ENCODE measurements at places on chromosomes 7 and 10.

GRCh38 chr7:22111661-22112060 lies 166.0 kb upstream of the CDCA7L start:
- no peak for DNase-seq

DNA sequence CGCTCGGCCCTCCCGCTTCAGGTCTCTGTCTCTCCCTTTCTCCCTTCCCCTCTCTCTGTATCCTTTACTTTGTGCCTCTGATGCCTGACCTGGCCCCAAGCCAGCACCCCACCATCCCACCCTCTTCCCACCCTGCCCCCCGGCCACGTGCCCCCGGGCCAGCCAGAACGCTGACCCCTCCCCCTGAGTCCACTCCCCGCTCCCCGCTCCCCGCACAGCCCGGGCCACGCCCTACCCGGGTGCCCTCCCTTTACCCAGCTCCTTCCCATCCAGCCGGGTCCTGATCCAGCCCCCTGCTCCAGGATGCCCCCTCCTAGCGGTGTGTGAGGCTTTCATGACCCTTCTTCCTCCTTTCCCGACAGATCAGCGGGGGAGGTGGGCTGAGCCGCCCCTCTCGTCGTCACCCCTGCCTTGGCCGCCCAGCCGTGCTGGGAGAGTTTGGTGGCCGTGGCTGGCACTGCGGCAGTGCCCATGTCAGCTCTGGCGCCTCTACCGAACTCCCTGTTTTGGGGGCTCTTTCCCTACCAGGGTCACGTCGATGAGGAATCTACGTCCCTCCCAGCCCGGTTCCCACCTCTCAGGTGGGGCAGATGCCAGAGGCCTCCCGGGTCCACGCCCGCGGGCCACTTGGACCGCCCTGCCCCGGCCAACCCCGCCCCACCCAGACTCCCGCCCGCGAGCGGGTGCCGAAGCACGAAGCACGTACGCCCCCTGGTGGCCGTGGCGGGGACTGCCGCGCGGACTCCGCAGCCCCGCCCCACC lies 127.4 kb downstream of the UBE2H start:
- peak; percentile 68 for DNase-seq

DNA sequence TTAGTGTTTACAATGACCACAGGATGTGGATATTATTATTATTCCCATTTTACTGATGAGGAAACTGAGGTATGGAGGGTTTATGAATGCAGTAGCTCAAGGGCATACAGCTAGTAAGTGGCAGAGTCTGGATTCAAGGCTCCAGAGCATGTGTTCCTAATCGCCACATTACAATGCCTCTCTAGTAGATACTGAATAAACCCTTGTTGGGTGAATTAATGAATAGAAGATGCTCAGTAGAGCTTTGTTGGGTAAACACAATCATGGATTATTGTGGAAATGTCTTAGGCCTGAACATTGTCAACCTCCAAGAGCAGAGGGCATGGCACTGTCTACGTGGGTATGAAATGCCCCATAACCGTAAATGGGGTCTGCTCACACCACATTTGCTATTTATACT lies 545.3 kb downstream of the LRMDA start:
- DNase-seq, result no peak

GRCh38 chr10:5343561-5343960 lies 21.2 kb upstream of the UCN3 start:
- DNase-seq, result peak; percentile 2

- no peak for DNase-seq
Measured at GRCh38 chr10:82505009-82505408, 630.0 kb downstream of the NRG3 start.

DNA sequence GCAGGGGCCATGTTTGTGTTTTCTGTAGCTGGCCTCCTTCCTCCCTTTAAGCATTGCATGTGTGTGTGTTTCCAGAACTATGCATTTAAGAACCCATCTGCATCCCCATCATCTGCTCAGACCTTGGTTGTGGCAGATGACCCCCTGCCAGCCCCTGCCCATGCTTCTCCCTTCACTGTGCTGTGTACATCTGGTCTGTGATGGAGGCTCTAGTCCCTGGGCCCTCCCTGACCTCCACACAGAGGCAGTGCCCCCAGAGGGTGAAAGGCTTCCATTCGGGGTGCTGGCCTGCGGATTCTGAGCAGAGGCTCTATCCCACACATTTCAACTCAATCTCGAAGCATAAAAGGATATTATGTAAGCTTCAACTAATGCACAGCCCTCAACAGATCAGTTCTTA lies 89.4 kb downstream of the TACC2 start:
- no peak for DNase-seq

DNA sequence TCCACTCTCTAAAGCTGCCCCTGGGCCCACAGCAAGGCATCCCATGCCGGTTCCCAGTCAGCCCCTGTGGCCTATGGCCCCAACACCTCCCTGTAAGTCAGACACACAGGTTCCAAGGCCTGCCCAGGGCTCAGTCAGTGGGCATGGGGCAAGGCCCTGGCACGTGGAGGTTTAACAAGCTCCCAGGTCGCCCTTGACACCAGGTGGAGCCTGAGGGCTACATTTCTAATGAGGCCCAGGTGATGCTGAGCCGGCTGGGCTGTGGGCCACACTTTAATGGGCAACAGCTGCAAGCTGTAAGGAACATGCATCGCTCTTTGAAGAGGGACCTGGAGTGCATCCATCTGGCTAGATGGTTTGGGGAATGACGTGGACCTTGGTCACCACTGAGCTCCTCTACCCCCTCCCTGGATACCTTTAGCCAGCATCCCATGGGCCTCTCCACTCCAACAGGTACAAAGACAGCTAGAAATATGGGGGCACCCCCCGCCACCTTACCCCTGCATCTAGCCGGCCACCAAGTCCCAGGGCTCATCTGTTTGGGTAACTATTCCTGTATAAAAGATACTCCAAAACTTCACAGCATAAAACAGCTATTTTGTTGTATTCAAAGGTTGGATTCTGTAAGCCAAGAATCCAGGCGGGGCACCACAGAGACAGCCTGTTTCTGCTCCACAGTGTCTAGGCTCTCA lies 122.5 kb downstream of the OAT start:
- DNase-seq, result no peak

DNA sequence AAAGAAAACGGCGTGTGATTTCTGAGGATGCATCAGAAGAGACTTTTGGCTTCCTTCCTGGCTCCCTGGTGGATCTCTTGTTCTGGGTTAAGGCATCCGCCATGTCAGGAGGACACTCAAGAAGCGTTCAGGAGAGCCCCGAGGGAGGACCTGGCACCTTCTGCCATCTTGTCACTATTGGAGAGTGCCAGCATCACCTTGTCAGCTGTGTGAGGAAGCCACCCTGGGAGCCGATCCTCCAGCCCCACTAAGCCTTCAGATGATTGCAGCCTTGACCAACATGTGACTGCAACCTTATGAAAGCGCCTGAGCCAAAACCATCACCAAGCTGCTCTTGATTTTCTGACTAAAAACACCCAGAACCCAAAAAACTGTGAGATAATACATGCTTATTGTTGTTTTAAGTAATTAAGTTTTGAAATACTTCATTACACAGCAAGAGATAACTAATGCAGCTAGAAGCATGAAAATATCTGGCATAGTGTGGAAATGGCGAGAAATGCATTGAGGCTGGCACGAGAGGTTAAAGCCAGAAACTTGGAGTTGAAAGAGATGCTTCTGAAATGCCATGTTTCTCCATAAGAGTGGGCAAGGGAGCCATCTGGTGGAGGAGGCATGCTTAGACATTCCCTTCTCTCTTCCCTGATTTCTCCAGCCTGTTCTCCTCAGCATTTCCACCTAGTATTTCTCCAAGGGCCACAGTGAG lies 5.4 kb upstream of the ZFYVE27 start:
- DNase-seq, result peak; percentile 86

DNA sequence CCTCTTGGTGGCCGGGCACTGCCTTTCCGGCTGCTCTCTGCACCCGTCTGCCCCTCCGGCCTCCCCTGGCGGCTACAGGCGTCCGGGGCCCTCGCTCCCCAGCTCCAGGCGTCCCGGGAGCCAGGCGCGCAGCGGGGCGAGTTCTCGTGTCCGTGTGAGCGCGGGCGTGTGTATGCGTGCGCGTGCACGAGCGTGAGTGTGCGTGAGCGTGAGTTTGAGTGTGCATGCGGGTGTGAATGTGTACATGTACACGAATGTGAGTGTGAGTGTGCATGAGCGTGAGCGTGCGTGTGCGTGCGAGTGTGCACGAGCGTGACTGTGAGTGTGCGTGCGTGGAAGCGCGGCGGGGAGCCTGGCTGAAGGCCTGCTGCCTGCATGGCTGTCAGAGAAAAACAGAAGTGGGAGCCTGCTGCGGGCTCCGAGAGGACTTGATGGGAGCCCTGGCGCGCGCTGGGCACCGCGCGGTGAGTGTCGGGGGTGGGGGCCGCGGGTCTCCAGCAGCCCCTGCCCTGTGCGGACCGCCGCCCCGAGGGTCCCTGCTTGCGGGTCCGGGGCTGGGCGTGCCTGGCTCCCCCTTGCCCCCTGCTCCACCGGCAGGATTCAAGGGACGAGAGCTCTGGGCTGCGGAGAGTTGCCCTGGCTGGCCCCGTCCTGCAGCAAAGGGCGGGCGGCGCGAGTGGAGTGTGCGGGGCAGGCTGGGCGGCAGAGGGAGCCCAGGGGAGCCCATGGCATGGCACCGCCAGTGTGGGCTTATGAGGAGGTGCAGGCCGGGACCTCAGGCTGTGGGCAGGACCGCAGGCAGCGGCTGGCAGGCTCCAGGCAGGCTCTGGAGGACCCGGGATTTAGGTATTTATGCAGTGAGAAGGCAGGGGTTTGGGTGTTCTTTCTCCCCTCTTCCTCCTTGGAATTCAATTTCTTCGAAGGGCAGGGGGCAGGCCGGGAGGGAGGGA lies 75.8 kb upstream of the EN2 start:
- no peak for DNase-seq

GRCh38 chr10:1175956-1176565 lies 119.9 kb downstream of the WDR37 start:
- no peak for DNase-seq

DNA sequence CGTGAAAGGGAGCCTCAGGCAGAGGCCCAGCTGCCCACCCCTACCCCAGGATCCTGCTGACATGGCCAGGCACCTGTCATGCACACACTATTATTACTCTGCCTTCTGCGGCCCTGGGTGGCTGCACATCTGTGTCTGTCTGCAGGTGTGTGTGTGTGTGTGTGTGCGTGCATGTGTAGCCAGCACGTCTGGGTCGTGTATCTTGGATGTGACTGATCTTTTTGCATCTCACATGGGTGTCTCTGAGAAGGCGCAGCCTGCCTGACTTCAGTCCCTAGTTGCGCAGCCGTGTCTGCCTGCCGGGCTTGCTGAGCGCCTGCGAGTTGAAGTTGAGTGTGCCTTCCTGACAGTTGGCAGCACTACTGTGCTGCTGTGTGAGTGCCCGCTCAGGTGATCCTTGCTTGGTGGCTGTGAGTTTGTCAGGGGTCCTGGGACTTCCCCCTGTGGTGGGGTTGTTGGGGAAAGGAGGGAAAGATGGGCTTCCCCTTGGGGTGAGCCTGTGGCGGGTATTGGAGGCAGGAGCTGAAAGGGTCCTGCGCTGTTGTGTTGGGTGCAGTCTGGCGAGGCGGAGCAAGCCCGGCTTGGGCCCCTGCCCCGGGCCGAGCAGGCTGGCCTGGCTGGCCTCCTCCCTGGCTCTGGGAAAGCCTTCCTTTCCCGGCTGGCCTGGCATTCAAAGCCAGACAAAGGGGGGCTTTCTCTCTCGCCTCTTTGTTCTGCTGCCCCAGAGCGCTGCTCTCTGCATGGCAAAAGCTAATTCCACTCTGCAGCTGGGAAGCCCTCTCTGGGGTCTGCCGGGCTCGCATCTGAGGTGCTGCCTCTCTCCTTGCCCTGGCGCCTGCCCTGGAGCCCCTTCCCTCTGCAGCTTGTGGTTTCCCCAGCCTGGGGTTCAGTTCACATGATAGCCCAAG lies 4.9 kb downstream of the TRIM8 start:
- no peak for DNase-seq

- no peak for DNase-seq
Measured at GRCh38 chr7:101804088-101804963, 13.1 kb upstream of the CUX1 start.

DNA sequence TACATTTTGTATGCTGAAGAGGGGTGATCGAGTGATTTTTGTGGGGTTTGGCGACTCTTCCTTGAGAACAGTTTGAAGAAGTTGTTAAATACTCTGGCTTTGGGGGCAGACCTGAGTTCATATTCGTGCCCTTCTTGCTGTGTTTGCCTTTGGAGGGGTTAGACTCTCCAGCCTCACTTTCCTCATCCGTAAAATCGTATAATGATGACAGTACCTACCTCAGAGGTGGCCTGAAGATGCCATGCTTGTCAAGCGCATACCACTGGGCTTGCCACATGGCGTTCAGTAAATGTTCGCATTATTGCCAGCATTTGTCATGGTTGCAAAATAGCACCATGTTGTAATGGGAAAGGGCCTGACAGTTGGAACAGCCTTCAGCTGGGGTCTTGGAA lies 1.3 kb downstream of the STK17A start:
- DNase-seq, result peak; percentile 86

- peak; percentile 98 for DNase-seq
Measured at GRCh38 chr10:72272689-72273409, 875 bp upstream of the DDIT4 start.

DNA sequence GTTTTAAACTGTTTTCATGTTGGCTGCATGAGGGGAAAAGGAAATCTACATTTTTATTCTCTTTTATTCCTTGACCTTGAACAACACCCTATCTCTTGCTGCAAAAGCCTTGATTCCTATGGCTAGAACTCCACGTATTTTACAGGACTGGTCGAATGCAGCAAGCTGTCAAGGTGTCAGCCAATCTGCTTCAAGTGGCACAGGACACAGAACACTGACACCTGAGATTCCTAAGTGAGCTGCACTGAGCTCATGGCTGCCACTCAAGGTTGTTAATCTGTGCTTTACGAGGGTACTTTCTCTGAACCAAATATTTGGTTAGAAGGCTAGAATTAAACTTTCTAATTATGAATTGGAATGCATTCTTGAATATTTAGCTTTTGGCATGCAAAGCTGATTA lies 349.7 kb upstream of the COBL start:
- no peak for DNase-seq

DNA sequence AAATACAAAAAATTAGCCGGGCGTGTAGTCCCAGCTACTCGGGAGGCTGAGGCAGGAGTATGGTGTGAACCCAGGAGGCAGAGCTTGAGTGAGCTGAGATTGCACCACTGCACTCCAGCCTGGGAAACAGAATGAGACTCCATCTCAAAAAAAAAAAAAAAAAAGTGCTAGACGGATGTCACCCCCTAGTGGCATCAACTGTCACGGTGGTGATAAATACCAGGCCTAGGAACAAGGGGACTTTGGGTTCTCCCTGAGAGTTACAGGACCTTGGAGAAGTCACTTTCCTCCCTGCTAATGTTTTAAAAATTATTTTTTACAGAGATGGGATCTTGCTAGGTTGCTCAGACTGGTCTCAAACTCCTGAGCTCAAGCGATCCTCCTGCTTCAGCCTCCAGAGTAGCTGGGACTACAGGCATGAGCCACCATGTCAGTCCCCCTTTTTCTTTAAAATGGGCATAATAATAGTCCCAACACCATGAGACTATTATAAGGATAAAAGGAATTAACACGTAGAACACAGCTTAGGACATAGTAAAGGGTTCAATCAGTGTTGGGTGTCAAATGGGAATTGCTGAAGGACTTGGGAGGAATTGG lies 2.6 kb upstream of the TMEM130 start:
- peak; percentile 36 for DNase-seq
